ENCODE measurements at places on chromosomes 1 and 21.
A peak's percentile ranks its signal among the peaks of the same experiment; 100 is the strongest.

- DNase-seq, result no peak
Measured at GRCh38 chr1:183806675-183807074, 1.8 kb downstream of the RGL1 start.

GRCh38 chr1:26044971-26045721, 772 bp downstream of the SLC30A2 start:
- no peak for DNase-seq

- no peak for DNase-seq
Measured at GRCh38 chr1:27149084-27149761, 5.7 kb downstream of the SLC9A1 start.

DNA sequence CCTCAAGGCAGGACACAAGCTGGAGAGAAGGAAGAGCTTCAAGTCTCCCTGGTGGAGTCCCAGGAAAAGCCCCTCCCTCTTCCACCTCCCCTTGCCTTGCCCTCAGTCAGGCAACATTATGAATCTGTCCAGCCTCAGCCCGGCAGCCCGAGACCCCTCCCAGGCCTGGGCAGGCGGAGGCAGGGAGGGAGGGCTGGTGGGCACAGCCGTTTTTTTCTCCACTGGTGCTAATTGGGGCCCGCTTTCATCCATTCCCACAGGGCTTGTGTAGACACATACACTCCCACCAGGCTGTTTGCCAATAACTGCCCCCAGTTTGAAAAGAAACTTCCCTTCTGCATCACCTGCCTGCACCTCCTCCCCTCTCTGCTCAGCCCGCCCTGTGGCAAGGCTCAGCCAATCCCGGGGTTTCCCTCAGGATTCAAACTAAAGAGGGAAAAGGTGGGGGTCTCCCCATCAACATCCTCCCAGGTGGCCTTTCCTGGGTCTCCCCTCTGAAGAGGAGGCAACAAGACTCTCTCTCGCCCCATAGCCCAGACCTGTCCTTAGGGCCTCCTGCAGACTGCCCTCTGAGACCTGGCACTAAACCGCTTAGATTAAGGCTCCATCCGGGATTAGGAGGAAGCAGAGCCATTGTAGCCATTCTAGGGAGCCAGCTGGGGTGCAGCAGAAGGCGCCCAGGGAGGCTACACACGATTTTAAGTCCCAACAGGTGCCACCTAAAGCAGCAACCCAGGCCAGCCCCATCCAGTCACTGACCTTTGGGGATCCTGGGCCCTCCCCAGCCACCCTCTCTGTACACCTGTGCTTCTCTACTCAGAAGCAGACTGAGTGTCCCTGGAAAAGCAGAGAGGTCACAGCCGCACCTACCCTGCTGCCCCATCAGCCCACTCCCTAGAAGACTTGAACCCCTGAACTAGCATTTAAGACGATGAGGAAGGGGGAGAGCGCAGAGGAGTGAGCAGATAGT, 3.5 kb downstream of the IGSF9 start:
- DNase-seq, result no peak

DNA sequence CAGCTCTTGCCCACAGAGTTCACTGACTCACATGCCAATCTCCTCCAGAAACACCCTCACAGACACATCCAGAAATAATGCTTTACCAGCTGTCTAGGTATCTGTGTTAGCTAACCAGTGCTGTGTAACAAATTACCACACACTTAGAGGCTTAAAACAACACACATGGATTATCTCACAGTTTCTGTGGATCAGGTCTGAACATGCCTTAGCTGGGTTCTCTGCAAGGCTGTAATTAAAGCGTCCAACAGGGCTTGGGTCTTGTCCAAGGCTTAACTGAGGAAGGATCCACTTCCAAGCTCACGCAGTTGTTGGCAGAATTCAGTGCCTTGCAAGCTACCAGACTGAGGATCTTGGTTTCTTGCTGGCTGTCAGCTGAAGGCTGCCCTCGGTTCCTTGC, 92.5 kb upstream of the RGS4 start:
- no peak for DNase-seq

DNA sequence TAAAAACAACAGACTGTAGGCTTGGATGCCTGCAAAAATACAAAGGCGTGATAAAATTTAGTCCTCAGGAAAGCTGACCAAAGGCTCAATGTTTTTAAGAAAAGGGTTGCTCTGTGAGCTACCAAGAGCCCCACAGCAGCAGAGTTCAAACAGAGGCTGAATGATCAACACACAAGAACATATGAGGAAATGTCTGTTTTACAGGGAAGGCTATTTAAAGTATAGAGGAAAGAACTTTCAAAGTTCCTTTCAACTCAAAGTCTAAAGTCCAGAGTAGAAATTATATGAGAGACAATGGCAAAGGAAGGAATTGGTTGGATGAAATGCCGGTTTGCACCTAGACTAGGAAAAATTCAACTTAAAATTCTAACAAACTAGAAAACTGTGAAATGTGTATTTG, 8.6 kb downstream of the CLSTN1 start:
- no peak for DNase-seq

GRCh38 chr1:29639741-29640427, 403.6 kb downstream of the PTPRU start:
- DNase-seq, result no peak

DNA sequence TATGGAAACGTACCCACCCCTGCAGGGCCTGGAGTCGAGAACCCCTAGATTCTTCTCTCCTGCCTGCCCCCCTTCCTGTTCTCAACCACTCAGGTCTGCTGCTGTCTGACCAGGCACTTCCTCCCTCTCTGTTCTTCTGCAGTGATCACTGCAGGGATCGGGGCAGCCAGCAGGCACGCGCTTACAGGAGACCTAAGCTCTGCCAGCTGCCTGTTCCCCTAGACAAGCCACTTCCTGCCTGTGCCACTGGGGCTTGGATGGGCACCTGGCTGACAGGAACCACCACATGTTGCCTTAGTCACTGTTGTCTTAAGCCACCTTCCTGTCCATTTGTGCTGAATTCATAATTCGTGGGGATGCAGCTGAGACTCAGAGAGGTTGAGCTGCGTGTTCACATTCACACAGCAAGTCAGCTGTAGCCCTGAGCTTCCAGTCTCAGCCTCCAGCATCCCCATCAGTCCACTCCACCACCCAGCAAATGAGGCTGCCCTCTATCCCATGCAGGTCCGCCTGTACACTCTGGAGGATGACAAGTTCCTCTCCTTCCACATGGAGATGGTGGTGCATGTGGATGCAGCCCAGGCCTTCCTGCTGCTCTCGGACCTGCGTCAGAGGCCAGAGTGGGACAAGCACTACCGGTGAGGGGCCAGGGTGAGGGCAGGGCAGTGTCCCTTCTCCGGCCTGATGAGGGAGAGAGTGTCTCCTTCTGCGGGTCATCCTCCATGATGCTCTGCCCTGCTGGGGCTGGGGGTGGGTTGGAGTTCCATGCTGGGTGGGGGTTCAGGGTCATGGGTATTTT, 18.6 kb downstream of the FAM151A start:
- no peak for DNase-seq

DNA sequence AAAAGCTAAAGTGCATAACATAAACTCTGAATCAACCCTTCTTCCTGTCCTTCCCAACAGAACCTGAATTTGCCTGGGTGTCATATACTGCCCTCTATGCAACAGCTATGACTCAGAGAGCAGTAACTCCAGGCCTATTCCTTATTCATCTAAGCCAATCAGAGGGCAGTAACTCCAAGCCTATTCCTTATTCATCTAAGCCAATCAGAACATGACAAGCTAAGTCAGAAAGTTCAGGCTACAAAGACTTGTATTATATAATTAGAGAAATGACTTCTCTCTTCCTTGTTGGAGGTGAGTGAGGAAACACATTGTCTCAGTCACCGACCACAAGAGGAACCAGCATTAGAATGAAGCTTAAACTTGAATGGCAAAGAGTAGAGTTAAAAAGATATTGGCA, 26.2 kb upstream of the TADA1 start:
- DNase-seq, result no peak

DNA sequence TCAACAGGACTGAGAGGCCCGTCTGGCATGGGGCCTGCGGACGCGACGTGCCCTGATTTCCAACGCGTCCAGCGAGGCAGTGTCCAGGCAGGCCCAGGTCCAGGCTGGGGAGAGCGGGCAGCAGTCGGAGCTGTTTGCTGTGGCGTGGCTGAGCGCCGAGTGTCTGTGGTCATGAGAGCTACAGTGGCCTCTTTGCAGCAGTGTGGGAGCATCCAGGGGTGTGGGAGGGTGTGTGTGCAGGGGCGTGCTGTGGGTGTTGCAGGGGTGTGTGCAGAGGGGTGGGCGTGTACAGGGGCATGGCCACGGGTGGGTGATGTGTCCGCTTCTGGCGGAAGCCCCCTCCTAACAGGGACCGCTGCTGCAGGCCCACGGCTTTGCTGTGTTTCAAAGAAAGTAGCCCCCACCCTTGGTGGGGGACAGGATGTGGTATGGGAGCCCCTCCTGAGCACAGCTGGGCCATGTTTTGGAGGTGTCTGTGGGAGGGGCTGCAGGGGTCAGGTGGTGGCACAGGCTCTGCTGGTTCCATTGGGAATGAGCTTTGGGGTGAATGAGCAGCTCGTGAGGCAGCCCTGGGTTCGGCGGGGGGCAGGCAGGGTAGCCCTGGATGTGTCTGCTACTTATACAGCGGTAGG, 17.7 kb downstream of the PLCH2 start:
- no peak for DNase-seq

DNA sequence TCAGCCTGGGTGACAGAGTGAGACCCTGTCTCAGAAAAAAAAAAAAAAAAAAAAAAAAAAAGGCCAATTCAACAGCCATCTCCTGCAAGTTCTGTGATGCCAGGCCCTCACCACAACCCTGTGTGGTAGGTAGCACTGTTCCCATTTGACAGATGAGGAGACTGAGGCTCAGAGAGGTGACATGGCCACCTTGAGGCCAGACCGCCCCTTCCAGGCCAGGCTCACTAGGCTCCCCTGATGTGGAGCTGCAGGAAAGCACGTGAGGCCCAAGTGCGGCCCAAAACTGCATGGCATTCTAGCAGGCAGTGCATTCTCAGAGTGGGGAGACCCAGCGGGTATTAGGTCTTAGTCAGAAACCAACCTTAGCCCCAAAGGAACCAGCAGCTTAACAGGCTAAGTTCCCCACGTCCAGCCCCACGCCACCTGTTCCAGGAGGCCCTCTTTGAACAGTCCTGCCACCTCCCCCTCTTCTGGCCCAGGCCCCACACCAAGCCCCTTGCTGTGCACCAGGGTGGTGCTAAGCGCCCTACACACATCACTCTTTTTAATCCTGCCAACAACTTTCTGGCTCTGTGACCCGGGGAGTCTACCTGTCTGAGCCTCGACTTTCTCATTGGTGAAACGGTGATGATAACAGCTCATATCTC, 11.7 kb upstream of the ECE1 start:
- DNase-seq, result no peak

- no peak for DNase-seq
Measured at GRCh38 chr1:190560161-190560681, 82.6 kb upstream of the BRINP3 start.

DNA sequence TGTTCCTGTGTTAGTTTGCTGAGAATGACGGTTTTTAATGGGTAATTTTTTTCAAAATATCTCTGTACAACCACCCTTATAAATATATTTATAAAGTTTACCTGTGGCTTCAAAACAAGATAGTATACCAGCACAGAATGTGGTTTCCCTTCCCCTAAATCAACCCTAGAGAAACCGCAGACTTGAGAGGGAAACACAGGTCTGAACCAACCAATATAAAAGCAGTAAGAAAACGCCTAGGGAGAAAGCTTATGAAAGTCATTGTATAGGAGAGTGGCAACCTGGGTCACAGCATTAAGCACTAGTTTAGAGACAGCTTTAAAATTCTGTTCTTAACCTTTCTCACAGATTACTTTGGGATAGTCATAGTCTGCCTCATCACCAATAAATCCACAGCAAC, 180.6 kb upstream of the LHX8 start:
- no peak for DNase-seq

- no peak for DNase-seq
Measured at GRCh38 chr1:205065666-205066065, 18.6 kb downstream of the TMEM81 start.

- no peak for DNase-seq
Measured at GRCh38 chr1:22792396-22793160, 81.9 kb downstream of the EPHB2 start.

DNA sequence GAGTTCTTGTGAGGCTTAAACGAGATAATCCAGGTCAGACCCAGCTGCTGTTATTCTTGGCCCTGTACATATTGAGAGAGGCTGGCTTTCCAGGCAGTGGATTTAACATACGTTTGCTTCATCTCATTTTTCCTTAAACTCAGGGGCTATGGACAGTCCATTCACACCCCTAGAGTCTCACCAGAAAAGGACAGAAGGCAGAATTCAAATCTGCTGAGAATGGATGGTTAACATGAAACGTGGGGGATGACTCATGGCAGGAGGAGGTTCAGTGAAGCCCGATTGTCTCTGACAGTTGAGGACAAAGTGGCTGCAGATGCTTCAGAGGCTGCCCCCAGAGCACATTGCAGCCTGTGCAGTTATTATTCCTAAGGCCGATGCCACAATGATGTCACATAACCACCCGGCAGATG, 39.5 kb downstream of the TGFB2 start:
- DNase-seq, result peak; percentile 37

- peak; percentile 55 for DNase-seq
Measured at GRCh38 chr1:6912518-6912917, 127.3 kb downstream of the CAMTA1 start.

DNA sequence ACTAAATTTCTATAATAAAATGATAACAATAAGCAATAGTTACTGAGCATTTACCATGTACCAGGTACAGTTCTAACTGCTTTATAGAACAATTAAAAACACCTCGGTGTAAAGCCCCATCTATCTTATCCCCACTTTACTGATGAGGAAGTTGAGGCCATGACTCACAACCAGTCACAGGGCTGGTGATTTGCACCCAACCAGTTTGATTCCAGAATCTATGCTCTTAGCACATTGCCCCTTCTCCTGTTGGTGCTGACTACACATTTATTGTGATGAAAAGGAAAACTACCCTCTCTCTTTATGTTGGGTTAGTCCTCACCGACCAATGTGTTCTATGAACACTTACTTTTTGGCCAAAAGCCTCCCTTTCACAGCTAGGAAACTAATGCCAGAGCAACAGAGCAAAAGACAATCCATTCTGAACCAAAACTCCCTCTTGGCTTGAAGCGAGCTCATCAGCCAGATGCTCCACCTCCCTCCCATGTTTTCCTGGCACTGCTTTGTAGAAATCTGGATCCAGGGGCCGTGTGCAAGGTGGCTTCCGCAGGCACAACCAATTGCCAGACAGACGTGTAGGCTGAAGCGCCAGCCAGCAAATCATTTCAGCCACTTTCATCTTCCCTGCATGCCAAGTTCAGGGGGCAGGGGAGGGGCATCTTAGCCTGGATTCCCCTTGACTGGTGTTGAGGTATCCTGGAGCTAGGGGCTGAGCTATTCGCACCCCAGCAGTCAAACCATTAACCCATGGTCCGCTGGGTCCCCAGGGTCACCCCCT, 32.0 kb upstream of the SLC30A1 start:
- no peak for DNase-seq

- DNase-seq, result no peak
Measured at GRCh38 chr1:81730881-81731280, 69.9 kb upstream of the ADGRL2 start.

DNA sequence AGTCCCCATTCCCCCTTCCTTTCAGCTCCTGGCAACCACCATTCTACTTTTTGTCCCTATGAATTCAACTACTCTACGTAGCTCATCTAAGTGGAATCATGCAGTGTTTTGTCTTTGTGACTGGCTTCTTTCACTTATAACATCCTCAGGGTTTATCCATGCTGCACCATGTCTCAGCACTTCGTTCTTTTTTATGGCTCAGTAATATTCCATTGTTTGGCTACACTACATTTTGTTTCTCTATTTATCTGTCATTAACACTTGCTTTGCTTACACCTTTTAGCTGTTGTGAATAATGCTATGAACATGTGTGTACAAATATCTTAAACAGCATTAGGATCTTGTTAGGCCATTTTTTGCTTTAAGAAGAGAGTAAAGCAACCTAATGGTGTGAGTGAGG, 1.5 kb upstream of the MRPS14 start:
- no peak for DNase-seq

Measured in umbilical cord (tissue), 2 donors.